ENCODE measurements at places on chromosomes 6 and 20.

DNA sequence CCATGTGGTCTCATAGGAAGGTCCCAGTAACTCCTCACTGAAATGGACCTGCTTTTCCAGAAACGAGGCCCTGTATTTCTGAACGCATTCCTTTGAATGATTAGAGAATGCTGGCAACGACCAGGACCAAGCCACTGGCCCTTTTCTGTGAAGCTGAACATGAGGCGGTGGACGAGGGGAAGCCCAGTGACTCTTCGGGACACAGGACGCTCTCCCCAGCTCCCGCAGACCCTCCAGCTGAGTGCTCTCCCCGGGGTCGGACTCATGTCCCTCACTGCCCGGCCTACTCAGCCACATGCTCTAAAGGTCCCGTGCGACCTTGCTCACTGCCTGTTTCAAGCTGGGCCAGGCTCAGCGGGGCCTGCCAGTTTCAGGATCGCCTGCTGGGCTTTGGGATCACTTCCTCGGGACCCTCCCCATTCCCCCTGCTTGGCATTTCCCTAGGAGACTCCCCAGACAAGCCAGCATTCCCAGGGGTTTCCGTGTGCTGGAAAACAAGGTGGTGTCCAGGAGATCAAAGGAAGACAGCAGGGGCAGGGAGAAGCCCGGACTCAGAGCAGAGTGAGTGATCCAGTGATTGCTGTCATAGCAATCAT lies 2.6 kb upstream of the CST9 start:
- DNase-seq = no peak

- no peak for DNase-seq
These were observed 465.3 kb downstream of the BMP2 start for GRCh38 chr20:7232796-7233195.

DNA sequence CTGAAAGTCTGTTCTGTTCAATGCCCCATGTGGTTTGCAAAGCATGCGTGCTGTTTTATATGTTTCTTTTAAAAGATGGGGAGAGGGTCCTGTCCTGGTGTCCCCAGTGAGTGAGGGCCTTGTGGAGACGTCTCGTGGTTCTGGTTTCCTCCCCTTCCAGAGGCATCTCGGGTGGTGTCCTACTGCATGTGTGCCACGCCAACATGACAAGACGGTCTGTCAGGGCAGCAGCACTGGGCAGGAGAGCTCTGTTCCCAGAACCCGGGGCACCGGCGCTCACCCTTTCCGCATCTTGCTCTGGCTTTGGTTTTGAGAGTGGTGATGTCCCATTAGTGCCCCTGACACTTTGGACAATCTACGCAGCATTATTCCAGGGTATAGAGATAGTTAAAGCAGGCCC lies 275.6 kb downstream of the CDH4 start:
- DNase-seq = no peak

GRCh38 chr20:9550871-9551270 lies 36.5 kb downstream of the LAMP5 start:
- no peak for DNase-seq

DNA sequence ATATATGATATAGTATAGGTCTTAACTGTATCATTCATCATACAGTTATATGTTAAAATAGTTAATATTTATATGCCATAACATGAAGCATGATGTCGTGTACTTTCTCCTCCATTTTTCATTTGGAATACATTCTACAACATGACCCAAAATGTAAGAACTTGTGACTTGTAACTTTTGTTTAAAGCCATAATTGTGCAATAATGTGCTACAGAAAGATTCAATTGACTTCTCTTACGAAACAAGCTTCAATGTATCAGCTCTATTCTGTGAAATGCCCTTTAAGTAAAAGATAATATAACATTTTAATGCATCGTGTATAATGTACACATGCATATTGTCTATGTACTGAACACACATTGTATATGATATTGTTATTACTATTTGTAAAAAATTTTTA lies 76.7 kb upstream of the FABP7 start:
- no peak for DNase-seq

DNA sequence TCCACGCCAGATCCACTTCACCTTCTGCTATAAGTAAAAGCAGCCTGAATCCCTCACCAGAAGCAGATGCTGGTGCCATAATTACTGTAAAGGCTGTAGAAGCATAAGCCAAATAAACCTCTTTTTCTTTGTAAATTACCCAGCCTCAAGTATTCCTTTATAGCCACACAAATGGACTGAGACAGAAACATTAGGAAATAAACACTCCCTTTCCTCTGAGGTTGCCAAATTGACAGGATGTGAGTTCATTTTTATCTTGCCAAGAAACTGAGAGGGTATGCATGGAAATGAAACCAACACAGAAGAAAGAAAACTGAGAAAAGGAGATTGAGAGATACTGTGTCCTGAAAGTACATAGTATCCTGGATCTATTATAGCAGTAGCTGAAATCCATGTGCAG lies 481.2 kb downstream of the HAO1 start:
- DNase-seq = no peak

DNA sequence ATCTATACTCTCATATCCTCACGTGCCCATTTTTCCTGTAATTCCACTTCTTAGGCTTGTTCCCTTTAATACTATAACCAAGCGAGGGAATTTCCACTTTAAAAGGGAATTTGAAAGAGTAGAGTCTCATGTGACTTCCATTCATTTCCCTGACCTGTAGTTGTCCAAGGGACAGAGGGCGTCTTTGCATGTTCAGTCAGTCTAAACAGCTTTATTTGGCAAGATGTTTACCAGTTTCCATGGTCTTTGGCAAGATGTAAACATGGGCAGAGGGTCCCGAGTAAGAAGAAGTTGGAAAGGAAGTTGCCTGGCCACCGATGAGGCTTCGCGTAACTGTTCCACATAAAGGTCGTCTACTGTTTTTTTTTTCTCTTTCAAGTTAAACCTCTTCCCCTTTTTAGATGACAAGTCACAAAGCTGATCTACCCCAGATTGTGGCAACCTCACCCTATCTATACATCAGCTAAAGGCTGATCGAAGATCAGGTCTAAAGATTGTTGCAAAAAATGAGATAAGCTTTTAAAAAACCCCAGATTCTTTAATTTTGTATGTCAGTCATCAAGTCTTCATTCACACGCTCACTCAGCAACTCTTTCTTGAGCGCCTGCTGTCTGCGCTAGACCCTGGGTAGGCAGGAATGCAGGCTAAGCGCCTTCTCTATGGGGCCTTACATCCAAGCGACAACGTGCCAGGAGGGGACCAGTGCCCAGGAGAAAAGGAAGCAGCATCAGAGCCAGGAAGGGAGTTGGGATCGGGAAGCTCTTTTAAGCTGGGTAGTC lies 31.7 kb upstream of the CCR6 start:
- DNase-seq = no peak

DNA sequence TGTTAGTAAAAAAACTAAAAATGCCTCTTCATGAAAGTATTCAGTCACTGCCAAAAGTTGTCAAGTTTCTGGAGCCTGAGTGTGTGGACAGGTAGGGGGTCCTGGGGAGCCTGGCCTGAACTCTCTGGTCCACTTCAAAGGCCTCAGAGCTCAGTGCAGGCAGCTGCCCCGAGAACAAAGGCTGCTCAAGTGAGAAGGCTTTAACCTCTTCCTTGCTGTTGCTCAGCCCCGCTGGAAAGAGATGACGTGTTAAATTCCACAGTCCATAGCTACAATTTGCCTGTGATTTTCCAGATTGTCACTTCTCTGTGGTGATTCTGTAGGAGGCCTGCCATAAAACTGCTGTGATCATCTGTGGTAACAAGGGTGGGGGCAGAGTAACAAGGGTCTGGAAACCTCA lies 96.9 kb downstream of the FAM120B start:
- DNase-seq = no peak

DNA sequence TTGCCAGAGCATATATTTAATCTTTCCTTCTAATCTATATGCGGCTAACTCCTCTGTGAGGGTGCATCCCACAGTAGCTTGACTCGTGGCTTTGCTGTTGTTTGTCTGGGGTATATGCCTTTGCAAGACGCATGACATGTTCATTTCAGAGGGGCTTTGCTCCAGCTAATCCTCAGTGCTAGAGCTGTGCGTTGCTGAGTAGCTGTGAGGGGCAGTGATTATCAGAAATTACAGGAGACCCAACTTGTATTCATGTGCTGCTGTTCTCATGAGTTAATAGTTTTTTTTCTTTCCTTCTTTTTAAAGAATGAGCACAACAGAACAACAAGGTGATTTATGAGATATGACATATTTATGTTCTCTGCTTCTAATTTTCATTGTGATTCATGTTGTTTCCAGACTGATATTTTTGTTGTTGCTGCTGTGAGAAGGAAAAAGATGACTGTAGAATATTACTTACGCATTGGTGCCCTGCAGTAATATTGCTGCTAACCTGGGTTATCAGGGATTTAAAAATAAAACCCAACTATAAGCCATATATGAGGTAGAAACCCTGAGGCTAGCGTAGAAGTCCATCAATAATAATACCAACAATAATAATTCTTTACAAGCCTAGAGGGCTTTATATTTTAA lies 168.3 kb downstream of the KLHL32 start:
- no peak for DNase-seq

DNA sequence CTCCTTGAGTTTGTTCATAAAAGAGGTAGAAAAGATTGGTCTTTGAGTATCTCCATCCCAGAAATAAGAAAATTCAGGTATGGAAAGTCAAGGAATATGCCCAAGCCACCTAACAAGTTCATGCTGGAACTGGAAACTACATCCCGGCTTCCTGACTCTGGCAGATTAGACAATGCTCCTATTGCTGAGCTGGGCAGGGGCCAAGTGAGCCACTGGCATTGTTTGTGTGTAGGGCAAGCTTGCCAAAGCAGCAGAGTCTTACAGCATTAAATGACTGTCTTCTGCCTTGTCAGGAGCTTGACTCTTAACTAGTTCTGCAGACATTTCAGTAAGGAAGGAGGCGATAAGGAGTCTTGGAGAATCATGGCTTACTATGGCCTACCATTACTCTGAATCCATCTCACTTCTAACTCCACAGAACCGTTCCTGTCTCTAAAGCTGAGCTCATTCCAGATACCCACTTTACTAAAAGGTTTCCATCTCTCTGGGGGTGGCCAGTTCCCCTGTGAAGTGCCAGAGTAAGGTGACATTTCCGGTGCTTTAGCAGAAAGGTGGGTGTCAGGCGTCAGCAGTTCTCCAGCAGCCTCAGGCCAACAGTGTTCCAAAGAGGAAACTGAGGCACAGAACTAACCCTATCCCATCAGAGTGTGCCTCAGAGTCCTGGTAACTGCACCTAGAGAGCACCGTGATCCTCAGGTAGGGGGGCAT lies 30.1 kb downstream of the PRDM1 start:
- no peak for DNase-seq

GRCh38 chr6:132310921-132311320 lies 90.4 kb downstream of the MOXD1 start:
- no peak for DNase-seq

DNA sequence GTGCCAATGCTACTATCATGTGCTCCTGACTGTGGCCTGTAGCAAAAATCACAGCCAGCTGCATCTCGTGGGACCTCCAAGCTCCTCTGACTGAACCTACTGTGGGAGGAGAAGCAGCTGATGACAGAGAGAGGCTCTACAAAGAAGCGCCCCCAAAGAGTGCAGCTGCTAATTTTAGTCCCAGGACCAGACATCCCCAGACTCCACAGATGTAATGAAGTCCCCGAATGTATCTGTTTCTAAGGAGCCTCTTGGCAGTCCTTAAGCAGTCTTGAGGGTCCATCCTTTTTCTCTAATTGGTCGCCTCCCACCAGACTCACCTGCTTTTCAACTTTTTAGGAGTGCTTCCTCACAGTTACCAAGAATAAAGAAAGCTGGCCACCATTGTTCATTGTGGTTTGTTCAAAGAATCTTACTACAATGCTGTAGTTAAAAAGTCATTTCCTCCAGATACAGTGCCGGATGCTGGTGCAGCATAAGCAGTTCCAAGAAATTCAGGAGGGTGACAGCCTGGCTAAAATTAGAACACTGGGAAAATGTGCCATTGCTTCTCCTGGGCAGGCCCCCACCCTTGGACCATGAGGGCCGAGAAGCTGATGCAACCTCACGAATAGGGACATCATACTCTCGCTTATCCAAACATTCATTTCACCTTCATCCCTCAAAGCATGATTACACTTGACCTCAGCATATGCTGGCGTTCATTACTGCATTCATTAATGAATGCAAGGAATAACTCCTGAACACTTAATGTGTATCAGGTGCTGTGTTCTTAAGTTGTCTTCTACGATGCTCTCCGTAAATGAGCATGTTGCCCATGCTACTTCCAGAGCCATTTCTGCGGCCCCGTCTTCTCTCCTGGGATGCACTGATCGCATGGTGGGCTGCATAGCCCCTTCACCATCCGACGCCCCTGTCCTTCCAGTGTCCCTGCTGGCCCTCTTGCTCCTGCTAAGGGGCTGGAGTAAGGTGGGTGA lies 66.4 kb downstream of the LY86 start:
- peak; percentile 52 for DNase-seq

GRCh38 chr6:11384531-11385309 lies 152.3 kb upstream of the NEDD9 start:
- DNase-seq = no peak

DNA sequence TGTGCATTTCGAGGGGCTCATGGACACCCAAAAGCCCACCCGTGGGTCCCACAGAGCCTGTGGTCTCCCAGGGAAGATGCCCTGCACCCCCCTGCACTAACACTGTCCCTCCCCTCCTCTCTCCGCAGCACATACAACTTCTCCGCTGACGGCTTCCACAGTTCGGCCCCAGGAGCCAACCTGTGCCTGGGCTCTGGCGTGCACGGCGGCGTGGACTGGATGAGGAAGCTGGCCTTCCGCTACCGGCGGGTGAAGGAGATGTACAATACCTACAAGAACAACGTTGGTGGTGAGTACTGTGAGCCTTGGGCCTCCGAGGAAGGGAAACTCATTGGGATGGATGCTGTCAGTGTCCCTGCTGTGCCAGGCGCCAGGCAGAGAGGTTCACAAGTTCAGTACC lies 183.9 kb downstream of the ZMYND8 start:
- DNase-seq = no peak

DNA sequence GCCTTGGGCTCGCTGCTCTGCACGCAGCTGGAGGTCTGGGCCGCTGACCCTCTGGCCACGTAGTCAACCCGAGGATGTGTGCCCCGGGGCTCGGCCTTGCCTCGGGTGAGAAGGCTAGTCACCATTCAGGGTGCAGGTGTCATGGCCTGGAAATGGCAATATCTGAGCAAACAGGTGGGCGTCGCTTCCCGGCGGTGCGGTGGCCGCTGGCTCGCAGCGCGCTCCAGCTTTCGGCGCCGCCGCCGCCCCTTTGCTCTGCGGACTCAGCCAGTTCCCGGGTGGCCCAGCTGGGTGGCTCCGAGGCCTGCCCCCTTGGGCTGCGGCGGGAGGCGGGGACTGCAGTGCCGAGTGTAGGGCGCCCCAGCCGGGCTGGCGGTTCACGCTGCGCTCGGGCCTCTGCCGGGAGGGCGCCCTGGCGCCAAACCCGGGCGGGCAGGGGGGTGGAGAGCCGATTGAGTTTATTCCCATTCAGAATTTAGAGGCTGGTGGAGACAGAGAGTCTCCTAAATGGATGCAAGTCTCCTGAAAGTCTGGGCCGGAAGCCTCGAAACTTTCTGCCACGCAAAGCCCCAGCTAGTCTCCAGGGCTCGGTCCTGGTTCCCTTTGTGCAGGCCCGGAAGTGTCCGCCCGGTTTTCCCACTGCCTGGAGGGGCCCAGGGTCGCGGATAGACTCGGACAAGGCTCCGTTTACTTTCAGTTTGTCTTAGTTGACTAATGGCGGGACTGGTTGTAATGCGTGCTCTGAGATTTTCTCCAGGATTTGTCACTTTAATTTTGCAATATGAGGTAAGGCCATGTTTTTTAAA lies 11.3 kb upstream of the TFAP2A start:
- DNase-seq = no peak

All from umbilical cord (tissue), 2 donors.